MV-4-11 (cell line): ENCODE measurements at places on chromosomes 3 and 15.

DNA sequence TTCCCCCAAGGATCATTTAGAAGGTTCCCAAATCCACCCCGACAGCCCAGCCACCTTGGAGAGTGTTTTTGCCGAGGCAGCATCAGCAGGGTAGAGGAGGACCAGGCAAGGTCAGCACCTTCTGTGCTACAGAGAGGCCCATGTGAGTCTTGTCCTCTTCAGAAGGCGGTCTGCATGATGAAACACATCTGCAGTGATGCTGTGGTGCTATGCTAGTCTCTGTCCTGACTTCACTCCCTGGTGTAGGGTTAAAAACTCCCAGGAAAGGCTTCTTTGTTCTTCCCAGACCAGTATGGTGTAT, 87.9 kb downstream of the ITPR1 start:
- DNase-seq: no peak

DNA sequence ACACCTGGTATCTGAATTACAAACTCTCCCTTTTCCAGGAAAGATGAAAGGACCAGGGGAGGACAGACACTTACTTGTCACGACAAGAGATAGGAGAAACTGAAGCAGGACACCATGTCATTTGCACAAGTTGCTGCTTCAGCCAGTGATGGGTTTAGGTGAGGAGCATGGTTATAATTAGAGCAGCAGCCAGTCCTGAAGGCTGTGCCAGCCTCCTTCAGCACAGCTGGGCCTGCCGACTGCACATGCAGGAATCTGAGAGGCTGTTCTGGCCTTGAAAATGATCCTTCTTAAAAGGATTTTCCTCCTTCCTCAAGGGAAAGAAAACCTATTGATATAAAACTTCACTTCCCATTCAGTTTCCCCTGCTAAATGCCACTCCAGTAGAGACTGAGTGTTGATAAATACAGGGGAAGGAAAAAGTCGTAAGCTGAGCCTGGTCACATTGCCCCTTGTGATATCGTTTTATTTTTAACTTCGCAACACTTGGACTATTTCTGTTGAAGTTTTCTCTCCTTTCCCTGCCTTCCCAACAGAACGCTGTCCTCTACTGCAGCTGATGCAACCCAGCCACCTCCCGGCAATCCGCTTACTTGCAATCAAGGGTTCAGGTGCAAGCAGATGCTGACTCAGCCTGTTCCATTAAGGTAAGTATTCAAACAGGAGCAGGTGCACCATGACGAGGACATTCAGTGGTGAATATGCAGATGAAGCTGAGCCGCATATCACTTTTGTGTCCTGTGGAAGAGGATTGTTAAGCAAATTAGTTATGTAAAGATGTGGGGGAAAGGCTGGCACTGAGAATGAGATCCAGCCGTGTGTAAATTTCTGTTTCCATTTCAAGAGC, at the start of gene FBXO40:
TSS of gene FBXO40 (plus strand) at position 524 of the 847 bp plus-strand sequence. CDS start 27,197 bp downstream, outside the sequence.
- no peak for DNase-seq

DNA sequence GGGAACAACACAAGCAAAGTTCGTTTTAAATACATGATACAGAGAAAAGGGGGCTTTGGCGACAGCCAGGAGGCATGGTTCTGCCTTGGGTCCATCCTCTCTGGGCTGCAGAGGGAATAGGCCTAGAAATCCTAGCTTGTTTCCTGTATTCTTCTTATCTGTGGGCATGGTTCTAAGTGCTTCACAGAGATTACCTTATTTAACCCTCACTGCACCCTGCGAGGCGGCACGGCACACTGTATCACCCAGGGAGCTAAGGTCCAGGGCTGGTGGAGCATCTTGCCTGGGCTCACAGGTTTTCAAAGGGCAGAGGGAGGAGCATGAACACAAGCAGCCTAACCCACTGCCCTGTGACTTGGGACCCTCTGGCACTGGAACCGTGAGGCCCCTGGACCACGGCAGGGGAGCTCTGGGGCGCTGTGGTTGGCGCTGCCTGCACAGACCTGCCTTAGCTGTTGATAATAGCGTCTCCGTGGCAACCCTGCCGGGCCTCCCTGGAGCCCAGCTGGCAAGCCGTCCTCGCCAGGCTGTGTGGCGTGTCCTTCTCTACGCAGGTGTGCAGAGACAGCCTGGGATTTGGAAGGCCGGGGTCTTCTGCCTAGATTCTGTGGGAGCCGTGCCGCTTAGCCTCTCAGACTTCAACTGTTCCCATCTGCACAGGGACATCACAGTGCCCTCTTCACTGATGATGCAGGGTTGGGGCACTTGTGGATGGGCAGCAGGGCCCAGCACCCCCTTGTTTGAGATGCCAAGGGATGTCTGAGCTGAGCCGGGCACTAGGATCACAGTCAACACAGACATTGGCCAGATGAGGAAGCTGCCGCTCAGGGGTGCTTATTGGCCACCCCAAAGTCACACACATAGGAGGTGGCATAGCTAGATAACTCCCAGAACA, 154.6 kb upstream of the TLE3 start:
- DNase-seq: no peak

DNA sequence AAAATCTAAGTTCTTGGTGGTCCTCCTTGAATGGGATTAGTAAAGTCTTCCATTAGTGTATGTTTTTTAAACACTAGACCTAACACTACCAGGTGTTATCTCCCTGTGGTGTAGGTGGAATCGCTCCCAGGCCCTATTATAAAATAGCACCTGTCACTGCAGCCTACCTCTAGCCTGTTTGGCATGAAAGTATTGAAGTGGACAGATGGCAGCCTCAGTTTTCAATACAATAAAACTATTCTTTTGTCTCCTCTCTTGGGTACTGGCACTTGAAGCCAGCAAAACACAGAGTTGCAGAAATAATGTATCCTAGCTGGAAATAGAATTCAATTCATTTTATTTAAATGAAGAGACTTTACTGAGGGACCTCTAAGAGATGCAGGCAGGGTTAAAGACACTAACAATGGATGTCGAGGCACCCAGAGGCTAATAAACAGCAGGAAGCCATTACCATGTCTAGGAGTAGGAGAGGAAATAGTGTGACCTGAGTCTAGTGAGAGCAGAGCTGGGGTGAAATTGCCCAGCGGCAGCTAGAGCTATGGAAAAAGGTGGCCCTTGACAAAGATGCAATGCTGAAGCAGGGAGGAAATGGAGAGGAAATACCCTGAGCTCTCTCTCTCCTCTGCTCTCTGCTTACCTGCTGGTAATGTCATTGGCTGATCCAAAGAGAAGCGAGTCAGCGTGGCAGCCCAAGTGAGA, 49.1 kb upstream of the TMEM158 start:
- no peak for DNase-seq

DNA sequence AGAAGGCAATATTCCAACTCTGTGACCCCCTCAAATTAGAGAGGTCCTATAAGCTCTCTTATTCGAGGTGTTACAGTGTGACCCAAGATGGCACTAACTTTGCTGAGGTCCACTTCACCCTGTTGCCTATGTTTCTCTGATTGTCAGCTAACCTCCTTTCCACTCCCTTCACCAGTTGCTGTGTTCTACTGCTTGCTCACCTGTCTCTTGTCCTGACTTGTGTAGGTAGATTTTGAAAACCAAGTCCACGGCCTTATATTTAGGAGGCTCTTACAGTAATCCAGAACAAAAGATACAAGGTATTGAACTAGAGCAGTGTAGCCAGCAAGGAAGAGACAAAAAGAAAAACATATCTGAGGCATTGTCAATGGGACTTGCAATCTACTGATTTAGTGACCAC, 20.1 kb upstream of the GSK3B start:
- DNase-seq: no peak

DNA sequence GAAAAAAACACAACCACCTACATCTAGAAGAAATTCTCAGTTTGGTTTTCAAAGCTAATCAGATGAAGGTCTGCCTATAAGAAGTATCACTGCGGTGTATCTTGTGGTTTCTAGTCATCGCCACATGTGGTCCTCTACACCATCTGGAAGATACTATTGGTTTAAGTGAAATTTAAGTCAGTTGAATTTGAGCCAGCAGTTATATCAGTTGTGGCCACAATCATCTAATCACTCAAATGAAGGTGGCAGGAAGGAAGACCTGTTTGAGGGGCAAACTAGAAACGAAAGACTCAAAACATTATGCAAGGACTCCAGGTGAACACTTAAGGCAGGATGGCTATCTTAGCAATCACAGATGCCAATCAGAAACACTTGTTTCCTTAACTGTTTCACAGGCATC, 48.7 kb downstream of the ETV5 start:
- peak; percentile 10 for DNase-seq

DNA sequence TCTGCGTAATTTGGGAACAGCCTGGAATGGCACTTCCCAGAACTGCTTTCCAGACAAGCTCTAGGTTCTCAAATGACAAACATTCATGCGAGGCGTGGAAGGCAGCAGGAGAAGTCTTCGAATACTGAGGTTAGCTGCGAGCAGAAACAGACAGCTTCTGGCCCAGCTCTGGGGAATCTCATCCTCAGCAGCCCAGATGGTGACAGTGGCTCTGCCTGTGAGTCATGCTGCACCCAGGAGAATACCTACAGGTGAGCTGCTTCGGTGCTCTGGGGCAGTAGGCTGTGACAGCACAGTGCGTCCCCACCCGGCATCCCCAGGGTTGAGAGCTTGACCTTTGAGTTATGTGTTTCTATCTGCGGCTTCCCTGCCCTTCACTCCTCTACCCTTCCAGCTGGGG, 258.6 kb downstream of the KLF13 start:
- DNase-seq: no peak

- peak; percentile 33 for DNase-seq
Measured at GRCh38 chr3:121739902-121740301, 9.6 kb downstream of the GOLGB1 start.

DNA sequence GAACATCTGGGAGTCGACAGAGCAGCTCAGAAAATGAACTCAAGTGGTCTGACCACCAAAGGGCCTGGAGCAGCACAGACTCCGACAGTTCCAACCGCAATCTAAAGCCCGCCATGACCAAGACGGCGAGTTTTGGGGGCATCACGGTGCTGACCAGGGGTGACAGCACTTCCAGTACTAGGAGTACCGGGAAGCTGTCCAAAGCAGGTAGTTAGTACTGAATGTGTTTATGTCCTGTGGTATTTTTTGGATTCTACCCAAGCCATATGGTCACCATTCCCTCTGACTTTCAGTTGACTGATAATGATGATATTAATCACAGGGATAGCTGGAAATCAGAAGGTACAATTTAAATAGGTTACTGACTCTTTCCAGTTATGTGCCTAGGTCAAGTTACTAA, 82.3 kb downstream of the ARPP21 start:
- DNase-seq: no peak

- peak; percentile 100 for DNase-seq
Measured at GRCh38 chr3:112767177-112767576, 79.5 kb downstream of the CD200R1L start.

DNA sequence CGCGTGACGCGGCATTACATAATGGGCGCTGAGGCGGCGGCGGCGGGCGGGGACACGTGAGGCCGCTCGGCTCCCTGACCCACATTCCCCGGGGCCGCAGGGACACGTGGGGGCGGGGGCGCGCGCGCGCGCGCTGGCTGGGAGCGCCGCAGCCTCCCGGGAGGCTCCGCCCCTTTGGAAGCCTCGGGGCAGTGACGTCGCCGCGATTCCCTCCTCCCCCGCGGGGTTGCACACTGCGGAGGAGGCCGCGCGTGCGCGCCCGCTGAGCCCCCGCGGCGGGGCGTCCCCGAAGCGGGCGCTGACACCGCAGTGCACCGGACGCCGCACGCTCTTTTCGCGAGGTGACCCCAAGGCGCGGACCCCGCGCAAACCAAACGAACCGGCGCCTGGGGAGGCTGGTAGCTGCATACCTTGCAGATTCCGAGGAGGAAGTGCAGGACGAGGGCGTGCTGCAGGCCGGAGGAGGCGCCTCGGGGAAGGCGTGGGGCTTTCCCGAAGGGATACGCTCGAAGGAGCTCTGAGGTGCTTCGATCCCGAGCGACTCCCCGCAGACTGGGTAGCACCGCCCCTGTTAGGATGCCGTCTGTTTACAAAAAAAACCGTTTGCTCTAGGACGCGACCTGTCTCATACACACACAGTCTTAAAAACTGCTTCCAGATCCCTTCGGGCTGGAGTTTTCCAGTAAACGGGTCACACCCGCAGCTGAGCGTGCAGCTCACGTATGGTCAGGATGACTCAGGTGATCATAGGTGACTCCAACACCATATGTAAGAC, 1.0 kb downstream of the NR1D2 start:
- DNase-seq: peak; percentile 93

DNA sequence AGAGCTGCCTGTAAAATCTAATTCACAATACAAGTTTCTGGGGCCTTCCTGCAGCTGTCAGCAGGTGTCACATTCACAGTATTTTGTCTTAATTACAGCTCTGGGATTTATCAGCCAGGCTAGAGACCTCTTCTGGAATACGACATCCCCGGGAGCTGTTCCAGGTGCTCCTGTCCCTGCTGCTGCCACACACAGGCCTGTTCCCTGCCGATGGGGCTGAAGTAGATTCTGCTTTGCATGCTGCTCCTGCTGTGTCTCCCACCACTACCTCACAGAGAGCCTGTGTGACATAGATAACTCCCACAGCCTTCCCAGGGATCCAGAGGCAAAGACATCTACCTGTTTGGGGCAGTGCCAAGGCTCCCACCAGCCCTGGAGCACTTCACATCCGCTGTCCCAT, 20.4 kb downstream of the COLQ start:
- no peak for DNase-seq

DNA sequence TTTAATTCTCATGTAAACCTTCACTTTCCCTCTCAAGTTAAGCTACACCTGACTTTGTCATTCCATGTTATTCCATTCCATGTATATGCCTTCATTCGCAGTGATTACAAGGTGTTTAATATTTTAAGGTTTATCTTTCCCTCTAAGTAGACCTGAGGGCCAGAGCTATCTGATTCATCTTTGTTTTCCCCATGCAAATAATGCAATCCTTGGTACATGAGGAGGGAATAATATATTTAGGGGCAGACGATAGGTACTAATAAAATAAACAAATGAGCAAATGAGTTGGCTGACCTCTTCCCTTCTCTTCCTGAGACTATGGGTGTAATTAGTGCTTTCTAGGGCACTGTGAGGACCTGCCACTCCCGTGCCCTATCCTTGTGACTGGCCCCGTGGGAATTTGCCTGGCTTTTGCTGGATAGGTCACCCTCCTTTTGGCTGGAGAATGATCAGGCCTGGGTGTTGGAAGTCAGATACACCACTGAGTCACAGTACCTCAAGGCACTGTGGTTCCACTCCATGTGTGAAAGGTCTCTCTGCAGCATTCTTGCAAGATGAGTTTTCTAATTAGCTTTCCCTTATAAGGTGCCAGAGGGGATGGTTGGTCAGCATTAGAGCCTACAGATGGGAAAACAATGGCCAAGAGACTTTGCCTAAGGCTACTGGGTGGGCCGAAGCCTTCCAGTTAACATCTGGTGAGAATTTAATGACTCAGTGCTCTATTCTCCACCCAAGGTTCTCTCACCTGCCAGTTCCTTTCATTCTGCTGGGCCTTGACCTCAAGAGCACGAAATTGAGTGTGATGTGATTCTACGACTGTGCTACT, 183.2 kb downstream of the P3H2 start:
- DNase-seq: no peak

DNA sequence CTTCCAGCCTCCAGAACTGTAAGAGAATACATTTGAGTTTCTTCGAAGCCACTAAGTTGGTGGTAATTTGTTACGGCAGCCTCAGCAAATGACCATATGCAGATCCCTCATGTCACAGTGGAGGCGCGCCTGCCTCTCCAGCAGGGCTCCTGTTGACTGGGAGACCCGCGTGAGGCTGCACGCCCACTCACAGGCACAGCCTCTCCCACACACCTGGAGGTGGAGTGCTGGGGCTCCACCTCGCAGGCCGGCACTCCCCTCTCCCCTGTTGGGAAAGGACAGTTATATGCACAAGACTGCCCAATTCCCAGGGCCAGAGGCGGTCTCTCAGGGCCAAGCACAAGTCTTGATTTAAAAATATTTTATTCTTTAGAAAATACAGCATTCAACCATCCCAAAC, 2.8 kb upstream of the TLR9 start:
- no peak for DNase-seq

GRCh38 chr3:194087995-194088855, 47.7 kb upstream of the HES1 start:
- DNase-seq: peak; percentile 73
